ENCODE measurements at places on chromosomes 1 and 21.
A peak's percentile ranks its signal among the peaks of the same experiment; 100 is the strongest.

GRCh38 chr1:100724281-100724680 lies 4.7 kb downstream of the VCAM1 start:
- DNase-seq = no peak

DNA sequence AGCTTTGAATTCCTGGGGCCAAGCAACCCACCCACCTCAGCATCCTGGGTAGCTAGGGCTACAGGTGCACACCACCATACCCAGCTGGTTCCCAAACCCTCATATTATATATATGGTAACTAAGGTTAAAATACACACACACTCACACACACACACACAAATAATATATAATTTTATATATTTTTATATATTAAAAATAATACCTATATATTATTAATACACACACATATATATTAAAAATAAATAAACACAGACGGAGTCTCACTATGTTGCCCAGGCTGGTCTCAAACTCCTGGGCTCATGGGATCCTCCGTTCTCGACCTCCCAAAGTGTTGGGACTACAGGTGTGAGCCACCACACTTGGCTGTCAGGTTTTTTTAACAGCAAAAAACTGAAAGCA lies 31.9 kb downstream of the SCAF4 start:
- DNase-seq = no peak

GRCh38 chr21:41411449-41412089 lies 14.5 kb upstream of the MX1 start:
- DNase-seq = no peak

- DNase-seq = no peak
Observed at GRCh38 chr1:57839067-57839466, 415.2 kb upstream of the DAB1 start.

DNA sequence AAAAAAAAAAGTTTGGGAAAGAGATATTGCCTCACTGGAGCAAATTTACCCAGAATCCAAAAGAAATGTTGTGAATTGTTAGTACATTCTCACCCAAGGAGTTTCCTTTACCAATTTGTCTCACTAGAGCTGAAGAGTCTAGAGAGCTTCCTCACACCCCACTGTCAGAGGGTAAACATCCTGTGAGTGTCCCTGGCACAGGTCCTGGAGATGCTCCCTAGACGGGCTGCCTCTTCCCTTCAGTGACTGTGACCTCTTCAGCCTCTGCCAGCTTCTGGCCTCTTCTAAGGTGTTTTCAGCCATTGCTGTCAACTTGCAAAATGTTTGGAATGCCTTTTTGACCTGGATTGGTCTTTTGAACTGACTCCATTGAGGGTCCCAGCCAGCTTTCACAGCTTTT lies 159.4 kb downstream of the DHRS3 start:
- DNase-seq = no peak

GRCh38 chr1:94231746-94232145 lies 5.6 kb downstream of the ARHGAP29 start:
- DNase-seq = no peak

DNA sequence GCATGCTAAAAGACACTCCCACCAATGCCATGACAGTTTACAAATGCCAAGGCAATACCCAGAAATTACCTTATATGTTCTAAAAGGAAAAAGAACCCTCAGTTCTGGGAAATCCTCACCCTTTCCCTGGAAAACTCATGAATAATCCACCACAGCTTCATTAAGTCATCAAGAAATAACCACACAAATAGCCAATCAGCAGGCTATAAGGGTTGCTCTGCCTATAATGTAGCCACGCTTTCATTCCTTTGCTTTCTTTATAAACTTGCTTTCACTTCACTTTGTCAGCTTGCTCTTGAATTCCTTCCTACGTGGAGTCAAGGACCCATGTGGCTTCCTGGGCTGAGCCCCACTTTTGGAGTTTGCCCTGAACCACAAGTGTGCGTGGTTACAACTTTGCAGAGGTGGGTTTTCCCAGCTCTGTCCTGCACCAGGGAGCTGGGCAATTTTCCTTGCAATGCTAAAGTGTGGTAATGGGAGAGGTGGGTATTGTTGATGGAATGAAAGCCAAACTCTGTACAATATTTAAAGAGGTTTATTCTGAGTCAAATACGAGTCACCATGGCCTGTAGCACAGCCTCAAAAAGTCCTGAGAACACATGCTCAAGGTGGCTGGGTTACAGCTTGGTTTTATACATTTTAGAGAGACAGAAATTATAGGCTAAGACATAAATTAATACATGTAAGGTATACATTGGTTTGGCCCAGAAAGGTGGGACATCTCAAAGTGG lies 42.2 kb upstream of the COG2 start:
- DNase-seq = no peak

GRCh38 chr21:20151741-20152140 lies 846.5 kb upstream of the NCAM2 start:
- DNase-seq = no peak

GRCh38 chr1:157652859-157653493 lies 47.6 kb downstream of the FCRL3 start:
- peak; percentile 47 for DNase-seq

- DNase-seq = no peak
Observed at GRCh38 chr1:32782086-32782485, 35.1 kb downstream of the YARS1 start.

DNA sequence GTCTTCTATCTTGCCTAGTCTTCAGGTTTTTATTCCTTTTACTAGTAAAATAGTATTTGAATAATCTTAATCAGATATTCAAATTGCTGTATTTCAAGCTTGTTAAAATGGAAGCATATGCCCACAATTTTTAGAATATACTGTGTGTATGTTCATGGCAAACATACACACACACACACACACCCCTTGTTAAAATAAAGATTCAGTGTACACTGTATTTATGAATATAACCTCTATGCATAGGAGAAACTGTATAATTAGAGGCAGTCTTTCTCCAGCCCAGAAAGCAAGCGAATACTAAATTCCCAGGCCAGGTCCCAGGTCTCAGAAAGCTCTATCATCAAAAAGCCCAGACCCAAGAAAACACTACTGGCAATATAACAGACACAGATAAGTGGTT lies 57.8 kb downstream of the JAK1 start:
- no peak for DNase-seq

- DNase-seq = no peak
Observed at GRCh38 chr1:65229201-65229600, 80.1 kb upstream of the DNAJC6 start.

GRCh38 chr1:183583466-183583865 lies 6.8 kb downstream of the NCF2 start:
- no peak for DNase-seq

DNA sequence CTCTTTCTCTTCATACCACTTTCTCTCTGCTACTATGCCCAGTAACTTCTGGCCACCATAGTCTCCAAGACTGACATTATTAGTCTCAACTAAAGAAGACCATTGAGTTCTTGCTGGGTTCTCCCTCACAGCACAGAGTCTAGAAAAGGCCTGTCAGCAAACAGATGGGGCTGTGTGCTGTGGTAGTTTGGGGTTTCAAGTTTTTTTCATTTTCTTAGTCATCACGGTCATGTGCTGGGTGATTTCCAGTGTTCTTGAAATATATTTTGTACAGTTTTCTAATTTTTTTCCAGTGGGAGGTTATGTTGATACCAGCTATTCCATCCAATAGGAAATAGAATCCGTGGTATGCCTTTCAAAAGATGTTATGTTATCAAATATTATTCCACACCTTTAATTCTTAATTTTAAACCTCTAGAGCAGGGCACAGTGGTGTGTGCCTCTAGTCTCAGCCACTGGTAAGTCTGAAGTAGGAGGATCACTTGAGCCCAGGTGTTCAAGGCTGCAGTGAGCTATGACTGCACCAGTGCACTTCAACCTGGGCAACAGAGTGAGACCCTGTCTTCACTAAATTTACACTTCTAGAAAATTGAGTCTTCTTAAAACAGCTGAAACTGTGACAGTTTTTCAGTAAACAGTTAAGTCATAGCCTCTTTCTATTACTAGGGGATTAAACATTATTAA lies 8.3 kb downstream of the CFHR2 start:
- DNase-seq = no peak

- DNase-seq = no peak
Observed at GRCh38 chr1:186302381-186302920, 72.6 kb downstream of the TPR start.

DNA sequence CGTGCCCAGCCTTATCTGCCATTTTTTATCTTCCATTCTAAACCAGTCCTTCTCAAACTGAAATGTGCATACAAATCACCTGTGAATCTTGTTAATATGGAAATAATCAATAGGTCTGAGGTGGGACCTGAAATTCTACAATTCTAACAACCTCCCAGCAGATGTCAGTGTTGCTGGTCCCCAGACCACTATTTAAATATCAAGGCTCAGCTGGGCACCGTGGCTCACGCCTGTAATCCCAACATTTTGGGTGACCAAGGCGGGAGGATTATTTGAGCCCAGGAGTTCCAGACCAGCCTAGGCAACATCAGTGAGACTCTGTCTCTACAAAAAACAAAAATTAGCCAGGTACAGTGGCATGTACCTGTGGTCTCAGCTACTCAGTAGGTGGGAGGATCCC lies 4.1 kb downstream of the UQCRHL start:
- DNase-seq = peak; percentile 14

GRCh38 chr21:41817228-41817627 lies 50.4 kb upstream of the RIPK4 start:
- peak; percentile 62 for DNase-seq

DNA sequence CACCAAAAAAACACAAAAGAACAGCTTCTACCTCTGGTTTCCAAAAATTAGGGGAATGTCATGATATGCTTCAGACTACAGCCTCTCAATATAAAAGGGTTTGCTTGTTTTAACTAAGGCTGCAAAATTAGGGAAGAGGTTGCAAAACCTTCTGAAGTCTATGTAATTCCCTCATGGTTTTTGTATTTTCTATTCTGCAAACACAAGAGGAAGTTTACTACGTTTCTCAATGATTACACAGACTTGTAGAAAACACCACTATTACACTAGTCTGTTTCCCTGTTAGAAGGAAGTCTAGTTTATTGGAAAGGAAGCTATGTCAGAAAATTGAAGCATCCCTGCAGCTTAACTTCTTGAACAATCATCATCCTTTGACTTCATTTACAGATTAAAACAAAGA lies 229.7 kb upstream of the FMN2 start:
- no peak for DNase-seq

- DNase-seq = no peak
Observed at GRCh38 chr1:201985355-201985754, 2.9 kb downstream of the RNPEP start.

Measured in pons (tissue), 1 donor.